Head of caudate nucleus (tissue), 42 donors: ENCODE measurements at places on chromosomes 7 and 10.

DNA sequence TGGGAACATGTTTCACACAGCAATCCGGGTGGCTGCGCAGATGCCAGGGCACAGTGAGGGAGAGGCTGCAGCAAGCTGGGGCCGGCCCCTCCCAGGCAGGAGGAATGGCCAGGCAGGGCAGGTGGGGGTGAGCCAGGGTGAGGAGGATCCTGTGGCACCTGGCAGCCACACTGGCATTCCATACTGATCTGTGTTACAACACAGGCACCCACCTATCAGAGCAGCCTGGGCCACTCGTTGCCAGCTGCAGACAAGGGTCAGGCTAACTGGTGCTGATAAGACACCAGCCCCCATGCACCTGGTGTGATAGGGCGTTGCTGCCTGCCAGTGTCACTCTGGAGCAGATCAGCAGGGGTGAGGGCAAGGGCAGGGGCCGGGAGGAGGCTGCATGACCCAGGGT, 16.6 kb upstream of the RET start:
- DNase-seq: no peak

DNA sequence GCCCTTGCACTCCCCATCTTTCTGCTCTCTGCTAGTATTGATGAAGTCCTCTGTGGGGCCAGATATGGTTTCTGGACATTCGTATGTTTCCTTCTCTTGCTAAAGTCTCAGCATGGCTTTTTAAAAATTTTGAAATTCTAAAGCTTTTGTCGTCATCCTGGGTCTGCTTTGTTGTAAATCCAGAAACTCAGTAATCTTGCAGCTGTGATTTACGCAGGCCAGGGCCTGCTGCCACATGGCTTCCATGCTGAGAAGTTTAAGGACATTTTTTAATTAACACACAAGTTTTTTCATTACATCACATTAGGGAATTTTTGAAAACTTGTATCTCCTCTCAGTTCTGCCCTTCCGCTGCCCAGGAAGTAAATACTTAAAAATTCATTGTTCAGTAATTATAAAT, 686.1 kb upstream of the IGFBP3 start:
- no peak for DNase-seq

- DNase-seq: no peak
These were observed 6.6 kb downstream of the NPC1L1 start for GRCh38 chr7:44534501-44534900.

DNA sequence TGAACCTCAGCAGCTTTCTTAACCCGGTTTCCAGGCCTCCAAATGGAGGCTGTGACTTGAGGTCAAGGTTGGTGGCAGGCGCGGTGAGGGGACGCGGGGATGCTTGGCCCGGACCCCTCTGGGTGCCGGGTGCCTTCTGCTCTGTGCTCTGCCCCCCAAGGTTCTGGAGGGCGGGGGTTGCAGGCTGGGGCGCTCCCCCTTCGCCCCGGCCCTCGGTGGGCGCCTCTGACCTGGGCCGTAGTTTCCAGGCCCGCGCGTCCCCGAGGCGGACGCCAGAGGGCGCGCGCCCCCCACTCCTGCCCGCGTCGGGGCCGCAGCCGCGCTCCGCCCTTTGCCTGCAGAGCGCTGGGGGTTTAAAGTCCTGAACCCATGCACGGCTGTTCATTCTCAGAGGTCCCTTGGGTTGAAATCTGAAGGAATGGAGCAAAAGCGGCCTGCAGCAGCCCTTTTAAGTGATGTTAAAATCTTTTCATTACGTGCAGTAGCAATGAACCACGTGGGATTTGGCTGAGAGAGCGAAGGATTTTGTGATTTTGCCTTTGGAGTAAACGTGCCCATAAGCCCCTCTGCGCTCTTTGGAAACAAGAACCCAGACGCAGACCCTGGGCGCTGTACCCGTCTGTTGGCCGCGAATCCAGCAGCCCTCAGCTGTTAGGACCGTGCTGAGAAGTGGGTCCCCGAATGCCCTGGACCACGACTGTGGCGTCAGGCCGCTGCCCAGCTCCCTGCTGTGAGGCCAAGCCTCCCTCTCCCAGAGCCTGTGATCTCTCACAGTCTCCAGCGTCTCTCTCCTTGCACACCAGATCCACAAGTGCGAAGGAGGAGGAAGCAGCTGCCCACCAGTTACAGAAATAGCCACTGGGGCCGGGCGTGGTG, 135.0 kb downstream of the ACTR3B start:
- DNase-seq: peak; percentile 24
